Lower leg skin (tissue), 4 donors: ENCODE measurements at places on chromosomes 6 and 20. TPM values are rescaled to one million over a fixed set of nuclear protein-coding genes. Genes with fewer than 3 reads are reported as not detected.

TINAG gene
- total RNA-seq = not detected

TRERF1 gene
- total RNA-seq = 8.0 TPM

MRPL18 gene
- 59.5 TPM for total RNA-seq

CLPSL2 gene
- total RNA-seq = not detected

SLC17A9 gene
- total RNA-seq = 1.1 TPM

TMEM244 gene
- not detected for total RNA-seq

TTLL9 gene
- total RNA-seq = not detected

HSPA1B gene
- 549 TPM for total RNA-seq

SLC2A10 gene
- total RNA-seq = 3.9 TPM

PTK6 gene
- 72.9 TPM for total RNA-seq

GRM1 gene
- not detected for total RNA-seq

EYA4 gene
- not detected for total RNA-seq

KHDRBS2 gene
- total RNA-seq = 0.19 TPM

HMGCLL1 gene
- 0.58 TPM for total RNA-seq

HMGN3 gene
- total RNA-seq = 10.8 TPM

ZBTB24 gene
- 9.2 TPM for total RNA-seq

EYA2 gene
- 0.63 TPM for total RNA-seq

BPIFA1 gene
- not detected for total RNA-seq

OR2B6 gene
- not detected for total RNA-seq

AVP gene
- total RNA-seq = not detected

FOXA2 gene
- total RNA-seq = not detected

LPA gene
- not detected for total RNA-seq

NR2E1 gene
- not detected for total RNA-seq

MRPL2 gene
- total RNA-seq = 37.9 TPM

TM9SF4 gene
- 42.2 TPM for total RNA-seq

HS3ST5 gene
- total RNA-seq = not detected

RIPPLY2 gene
- total RNA-seq = not detected

ID4 gene
- total RNA-seq = 210 TPM

MLN gene
- not detected for total RNA-seq

RIN2 gene
- 86.1 TPM for total RNA-seq

UNC5CL gene
- total RNA-seq = 1.5 TPM

F13A1 gene
- total RNA-seq = 7.8 TPM

MCM8 gene
- total RNA-seq = 5.1 TPM

PPP1R14C gene
- total RNA-seq = 137 TPM

AGPAT1 gene
- 18.8 TPM for total RNA-seq

CAP2 gene
- 1.1 TPM for total RNA-seq

SULF2 gene
- total RNA-seq = 83.0 TPM

XRN2 gene
- total RNA-seq = 37.3 TPM

LY6G6F gene
- not detected for total RNA-seq

DACT2 gene
- 11.1 TPM for total RNA-seq

SLC13A3 gene
- 1.4 TPM for total RNA-seq

PRSS35 gene
- total RNA-seq = 0.17 TPM

BACH2 gene
- 12.7 TPM for total RNA-seq

LTB gene
- total RNA-seq = not detected

GPLD1 gene
- total RNA-seq = 24.4 TPM

NRN1 gene
- 15.5 TPM for total RNA-seq

OR2H2 gene
- total RNA-seq = not detected

POM121L2 gene
- total RNA-seq = not detected

NFKBIL1 gene
- total RNA-seq = 26.8 TPM

SNRNP48 gene
- 15.3 TPM for total RNA-seq
